ENCODE measurements at places on chromosomes 7 and 10.

DNA sequence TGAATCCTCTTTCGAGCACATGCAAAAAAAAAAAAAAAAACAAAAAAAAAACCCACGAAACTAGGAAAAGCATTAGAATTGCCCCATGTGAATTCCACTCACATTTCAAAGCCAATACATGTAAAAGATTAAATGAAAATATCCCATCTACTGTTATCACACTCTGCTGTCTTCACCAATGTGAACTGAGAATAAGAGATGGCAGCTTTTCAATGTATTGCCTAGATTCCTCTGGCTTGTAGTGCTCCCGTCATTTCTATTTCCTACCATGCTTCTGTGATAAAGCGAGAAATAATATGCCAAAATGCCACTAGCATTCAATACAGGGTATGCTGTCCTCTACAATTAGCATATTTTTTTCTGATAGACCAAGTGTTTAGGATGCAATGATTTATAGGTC, 517.0 kb downstream of the NRG3 start:
- DNase-seq, result no peak
- H3K4me3 ChIP-seq, result no peak overlapping the region

DNA sequence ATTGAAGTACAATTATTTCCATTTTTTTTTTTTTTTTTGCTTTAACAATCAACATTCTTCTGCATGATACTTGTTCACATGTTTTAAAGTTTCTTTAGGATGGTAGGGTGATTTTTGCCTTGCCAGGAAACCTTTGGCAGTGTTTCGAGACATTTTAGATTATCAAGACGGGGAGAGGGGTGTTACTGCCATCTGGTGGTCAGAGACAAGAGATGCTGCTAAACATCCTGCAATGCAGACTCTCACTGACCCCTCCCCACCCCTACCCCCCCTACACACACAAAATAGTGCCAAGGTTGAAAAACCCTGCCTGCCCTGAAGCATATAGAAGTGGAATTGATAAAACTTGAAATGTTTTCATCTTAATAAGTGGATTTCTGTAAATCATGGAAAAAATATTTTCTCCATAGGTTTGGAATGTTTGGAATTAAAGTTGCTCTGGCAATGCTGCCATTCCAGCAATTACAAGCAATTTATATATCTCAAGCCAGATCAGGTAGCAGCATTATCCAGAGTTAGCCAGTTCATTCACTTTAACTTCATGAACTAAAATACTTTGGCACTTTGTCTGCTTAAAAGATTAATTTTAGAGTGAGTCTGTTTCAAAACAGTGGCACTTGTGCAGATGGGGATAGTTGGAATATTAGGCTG, 62.1 kb downstream of the SDHAF3 start:
- no peak overlapping the region for H3K4me3 ChIP-seq
- no peaks in the 10 kb centered on the region for H3K36me3 ChIP-seq
- DNase-seq, result peak; percentile 75
- H3K4me1 ChIP-seq, result no peaks in the 10 kb centered on the region
- H3K27ac ChIP-seq, result no peak overlapping the region

DNA sequence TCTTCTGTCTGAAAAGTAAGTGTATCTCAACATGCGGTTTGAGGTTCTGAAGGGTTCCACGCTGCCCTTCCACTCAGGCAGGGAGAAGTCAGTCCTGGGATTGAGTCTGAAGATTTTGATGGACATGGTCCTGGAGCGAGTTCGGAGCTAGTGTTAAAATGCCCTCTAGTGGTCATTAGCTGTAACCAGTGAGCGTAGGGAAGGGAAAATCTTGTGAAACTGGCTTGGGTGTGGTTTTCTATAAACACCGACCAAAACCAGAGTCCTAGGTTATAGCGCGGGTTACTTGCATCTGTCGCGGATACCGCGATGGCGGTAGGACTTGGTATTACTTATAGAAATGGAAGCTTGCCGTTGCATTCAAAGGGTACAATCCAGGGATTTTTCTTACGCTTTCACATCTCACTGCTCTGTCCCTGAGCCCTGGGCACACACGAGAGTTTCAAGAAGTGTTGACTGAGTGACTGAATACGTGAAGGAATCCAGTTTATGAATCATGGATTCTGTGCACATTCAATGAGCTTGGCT, 348.2 kb upstream of the C7orf33 start:
- peak; percentile 41 for DNase-seq
- H3K4me1 ChIP-seq, result no peaks in the 10 kb centered on the region
- no peak overlapping the region for H3K27ac ChIP-seq
- H3K4me3 ChIP-seq, result peak overlapping the region; percentile 37

DNA sequence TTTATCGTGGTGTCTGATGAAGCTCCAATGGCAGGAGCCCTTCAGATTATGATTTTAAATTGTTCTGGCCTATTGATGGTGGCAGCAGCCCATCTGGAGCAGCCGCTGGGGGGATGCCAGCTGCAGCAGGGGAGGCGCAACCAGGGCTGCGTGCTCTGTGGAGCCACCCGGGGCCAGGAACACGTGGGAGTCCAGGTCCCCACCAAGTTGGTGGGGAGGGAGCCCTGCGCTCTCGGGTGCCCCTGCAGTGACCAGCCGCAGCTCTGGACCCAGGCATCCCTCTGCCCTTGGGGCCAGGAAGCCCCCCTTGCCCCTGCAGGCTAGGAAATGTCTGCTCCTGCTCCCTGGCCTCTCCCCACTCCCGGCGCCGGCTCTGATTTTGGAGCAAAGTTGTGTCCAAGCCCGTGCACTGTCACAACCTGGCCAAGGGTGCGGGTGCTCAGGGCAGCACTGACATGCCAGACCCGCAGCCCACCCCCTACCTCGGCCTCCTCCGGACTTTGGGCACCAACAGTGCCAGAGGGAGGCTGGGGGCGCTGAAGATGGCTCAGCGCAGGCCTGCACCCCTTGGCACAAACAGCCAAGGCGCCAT, 147.2 kb upstream of the ADO start:
- no peak overlapping the region for H3K27ac ChIP-seq
- H3K36me3 ChIP-seq, result no peaks in the 10 kb centered on the region
- DNase-seq, result no peak
